Left lung (tissue), 14 donors: ENCODE measurements at places on chromosomes 13 and 19.

DNA sequence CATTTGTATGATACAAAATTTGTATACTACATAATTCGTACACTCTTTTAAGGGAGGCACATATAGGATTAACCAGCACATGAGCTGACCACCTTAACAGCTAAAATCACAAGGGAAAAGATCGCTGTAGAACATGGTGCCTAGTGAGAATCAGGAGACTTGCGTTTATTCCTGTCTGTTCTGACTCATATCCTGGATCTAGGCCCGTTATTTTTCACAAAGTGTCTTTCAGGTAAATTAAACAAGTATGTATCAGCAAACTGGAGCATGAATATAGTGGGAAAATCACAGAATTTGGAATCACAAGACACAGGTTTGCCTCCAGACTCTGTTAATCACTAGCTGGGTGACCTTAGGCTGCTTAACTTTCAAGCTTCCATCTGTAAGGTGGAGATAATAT is 47.5 kb upstream of the ESD start:
- no peak for DNase-seq
- H3K4me1 ChIP-seq, result no peaks in the 10 kb centered on the region
- no peak overlapping the region for H3K4me3 ChIP-seq
- H3K27ac ChIP-seq, result no peak overlapping the region
- H3K27me3 ChIP-seq, result no peaks in the 10 kb centered on the region
- H3K36me3 ChIP-seq, result no peaks in the 10 kb centered on the region

DNA sequence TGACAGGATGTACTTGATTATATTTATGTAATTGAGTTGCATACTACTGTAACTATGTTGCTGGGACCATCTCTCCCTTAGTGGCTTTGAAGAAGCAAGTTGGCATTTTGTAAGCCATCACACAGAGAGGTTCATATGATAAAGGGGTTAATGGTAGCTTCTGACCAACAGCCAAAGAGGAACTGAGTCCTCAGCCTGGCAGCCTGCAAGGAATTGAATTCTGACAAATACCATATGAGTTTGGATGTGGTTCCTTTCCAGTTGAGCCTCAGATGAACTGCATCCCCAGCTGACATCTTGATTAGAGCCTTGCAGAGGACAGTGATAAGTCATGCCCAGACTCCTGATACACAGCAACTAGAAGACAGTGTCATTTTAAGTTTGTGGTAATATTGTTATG is 8.6 kb upstream of the MYCBP2 start:
- no peak overlapping the region for H3K4me3 ChIP-seq
- no peak overlapping the region for H3K27ac ChIP-seq

DNA sequence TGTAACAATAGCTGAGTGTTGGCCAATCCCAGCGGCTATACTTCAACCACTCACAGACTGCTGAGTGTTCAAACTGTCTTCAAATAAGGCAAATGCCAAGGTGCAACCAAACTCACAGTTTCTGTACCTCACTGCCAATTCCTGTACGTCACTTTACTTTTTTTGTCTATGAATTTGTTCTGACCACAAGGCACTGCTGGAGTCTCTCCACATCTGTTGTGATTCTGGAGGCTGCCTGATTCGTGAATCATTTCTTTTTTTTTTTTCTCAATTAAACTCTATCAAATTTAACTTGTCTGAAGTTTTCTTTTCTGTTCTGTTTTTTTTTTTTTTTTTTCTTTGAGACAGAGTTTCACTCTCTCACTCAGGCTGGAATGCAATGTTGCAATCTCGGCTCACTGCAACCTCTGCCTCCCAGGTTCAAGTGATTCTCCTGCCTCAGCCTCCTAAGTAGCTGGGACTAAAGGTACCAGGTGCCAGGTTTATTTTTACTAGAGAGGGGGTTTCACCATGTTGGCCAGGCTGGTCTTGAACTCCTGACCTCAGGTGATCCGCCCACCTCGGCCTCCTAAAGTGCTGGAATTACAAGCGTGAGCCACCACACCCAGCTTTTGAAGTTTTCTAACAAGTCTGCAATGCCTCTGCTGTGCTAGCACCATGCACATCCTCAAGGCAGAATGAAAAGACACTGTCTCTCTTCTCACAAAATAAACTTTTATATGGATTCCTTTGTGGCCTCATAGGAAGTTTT is 401.7 kb downstream of the IRS2 start:
- no peak for DNase-seq
- no peak overlapping the region for H3K4me3 ChIP-seq
- no peaks in the 10 kb centered on the region for H3K4me1 ChIP-seq
- H3K36me3 ChIP-seq, result no peaks in the 10 kb centered on the region
- no peak overlapping the region for H3K27ac ChIP-seq

GRCh38 chr19:19461306-19461670 is 54.1 kb downstream of the TSSK6 start:
- peaks cover 89% of the 10 kb centered on the region for H3K4me1 ChIP-seq
- peak overlapping the region; percentile 75 for H3K27ac ChIP-seq
- no peak overlapping the region for H3K4me3 ChIP-seq
- H3K27me3 ChIP-seq, result no peaks in the 10 kb centered on the region
- DNase-seq, result no peak

DNA sequence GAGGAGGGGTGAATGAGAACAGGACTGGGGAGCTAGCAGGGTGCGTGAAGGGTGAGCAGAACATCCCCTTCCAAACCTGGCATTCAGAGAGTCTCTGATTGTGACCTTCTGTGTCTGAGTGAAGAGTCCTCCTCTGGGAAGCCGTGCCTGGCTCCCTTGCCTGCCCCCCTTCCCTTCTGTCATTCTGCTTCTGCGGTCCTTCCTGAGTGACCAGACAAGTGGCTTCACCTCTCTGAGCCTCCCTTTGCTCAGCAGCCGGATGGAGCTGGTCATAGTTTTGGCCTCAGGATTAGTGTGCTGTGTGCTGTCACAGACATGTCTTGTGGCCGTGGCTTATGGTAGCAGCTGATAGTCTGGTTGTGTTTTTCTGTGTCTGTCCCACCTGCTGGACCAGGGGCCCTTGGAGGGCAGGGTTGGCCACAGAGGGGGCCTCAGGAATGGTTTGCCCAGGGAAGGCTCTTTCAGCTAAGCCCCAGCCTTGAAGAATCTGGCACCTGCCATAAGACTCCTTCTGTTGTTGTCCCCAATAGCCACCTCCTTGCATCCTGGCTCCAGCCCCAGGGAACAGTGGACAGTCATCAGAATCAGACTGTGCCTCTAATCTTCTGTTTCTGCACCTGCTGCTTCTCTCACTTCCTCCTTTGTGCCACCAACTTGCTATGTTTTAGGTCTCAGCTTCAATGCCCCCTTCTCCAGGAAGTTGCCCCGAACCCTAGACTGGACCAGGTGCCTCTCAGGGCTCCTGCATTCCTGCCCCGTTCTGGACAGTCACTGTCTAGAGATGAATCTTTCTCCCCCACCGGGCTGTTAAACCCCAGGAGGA is 5.9 kb downstream of the CLPTM1 start:
- H3K4me3 ChIP-seq, result no peak overlapping the region
- no peaks in the 10 kb centered on the region for H3K27me3 ChIP-seq
- no peak for DNase-seq
- H3K4me1 ChIP-seq, result peaks cover 23% of the 10 kb centered on the region

- peaks cover 23% of the 10 kb centered on the region for H3K4me1 ChIP-seq
- H3K27me3 ChIP-seq, result peaks cover 100% of the 10 kb centered on the region
- H3K4me3 ChIP-seq, result no peak overlapping the region
- no peaks in the 10 kb centered on the region for H3K36me3 ChIP-seq
- peak; percentile 49 for DNase-seq
- H3K27ac ChIP-seq, result no peak overlapping the region
These were observed 2.2 kb downstream of the APC2 start for GRCh38 chr19:1451916-1452801.

GRCh38 chr13:101019126-101019525 is 344.5 kb upstream of the TMTC4 start:
- no peaks in the 10 kb centered on the region for H3K4me1 ChIP-seq
- no peak overlapping the region for H3K4me3 ChIP-seq
- no peak overlapping the region for H3K27ac ChIP-seq
- H3K27me3 ChIP-seq, result no peaks in the 10 kb centered on the region
- H3K36me3 ChIP-seq, result no peaks in the 10 kb centered on the region

GRCh38 chr13:42981853-42982252 is 10.2 kb downstream of the EPSTI1 start:
- H3K27me3 ChIP-seq, result no peaks in the 10 kb centered on the region
- H3K27ac ChIP-seq, result no peak overlapping the region
- no peak overlapping the region for H3K4me3 ChIP-seq
- H3K36me3 ChIP-seq, result no peaks in the 10 kb centered on the region
- H3K4me1 ChIP-seq, result no peaks in the 10 kb centered on the region

DNA sequence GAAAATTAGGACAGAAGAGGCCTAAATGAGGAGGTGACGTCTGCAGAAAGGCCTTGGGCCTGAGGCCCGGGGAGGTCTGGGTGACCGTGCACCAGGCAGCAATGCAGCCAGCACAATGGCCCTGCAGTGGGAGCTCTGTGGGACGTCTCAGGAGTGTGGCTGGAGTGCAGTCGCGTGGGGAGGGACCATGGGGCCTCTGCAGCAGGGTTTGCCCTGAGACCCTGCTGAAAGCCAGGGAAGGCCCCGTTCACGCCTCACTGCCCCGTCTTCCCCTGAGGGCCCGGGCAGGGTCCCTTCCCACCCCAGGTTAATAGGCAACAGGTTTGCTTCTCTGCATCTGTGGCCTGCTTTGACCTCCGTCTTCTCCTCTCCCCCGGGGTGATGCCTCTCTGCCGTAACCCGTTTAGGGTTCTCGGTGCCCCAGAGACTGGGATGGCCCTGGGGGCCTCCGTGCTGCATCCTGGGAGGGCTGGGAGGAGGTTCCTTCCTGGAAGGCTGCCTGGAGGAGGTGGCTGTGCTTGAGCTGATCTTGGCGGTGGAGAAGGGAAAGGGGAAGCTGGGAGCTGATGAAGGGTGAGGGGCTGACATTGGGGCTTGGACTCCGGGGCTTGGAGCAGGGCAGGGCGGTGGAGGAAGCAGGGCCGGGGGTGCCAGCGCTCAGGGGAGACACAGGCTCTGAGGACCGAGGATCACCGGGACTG is 9.7 kb downstream of the PALM start:
- H3K4me3 ChIP-seq, result no peak overlapping the region
- H3K27ac ChIP-seq, result no peak overlapping the region
- H3K27me3 ChIP-seq, result peaks cover 16% of the 10 kb centered on the region
- H3K4me1 ChIP-seq, result peaks cover 8% of the 10 kb centered on the region
- no peak for DNase-seq

GRCh38 chr19:16224293-16225045 is 26.8 kb downstream of the AP1M1 start:
- H3K4me3 ChIP-seq, result no peak overlapping the region
- no peaks in the 10 kb centered on the region for H3K4me1 ChIP-seq
- H3K27ac ChIP-seq, result no peak overlapping the region
- H3K27me3 ChIP-seq, result no peaks in the 10 kb centered on the region
- peaks cover 100% of the 10 kb centered on the region for H3K36me3 ChIP-seq

DNA sequence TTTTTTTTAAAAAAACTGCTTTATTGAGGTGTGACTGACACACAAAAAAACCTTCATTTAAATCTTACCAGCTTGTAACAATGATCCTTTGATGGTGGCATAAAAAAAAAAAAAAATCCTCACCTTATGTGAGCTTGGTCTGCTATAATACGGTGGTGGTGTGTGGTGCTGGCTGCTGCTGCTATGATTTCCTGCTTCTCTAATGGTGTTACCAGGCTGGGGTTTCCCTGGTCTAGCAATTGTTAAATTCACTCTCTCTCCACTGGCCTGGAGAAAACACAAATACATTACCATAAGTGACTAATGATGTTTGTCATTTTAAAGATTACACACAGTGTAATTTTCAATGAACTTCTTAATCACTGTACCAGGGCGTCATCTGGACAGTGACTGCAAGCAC is 60.6 kb downstream of the LNX2 start:
- no peak for DNase-seq
- no peaks in the 10 kb centered on the region for H3K27me3 ChIP-seq
- H3K4me3 ChIP-seq, result no peak overlapping the region
- H3K27ac ChIP-seq, result no peak overlapping the region
- H3K4me1 ChIP-seq, result no peaks in the 10 kb centered on the region
- no peaks in the 10 kb centered on the region for H3K36me3 ChIP-seq

GRCh38 chr13:61410669-61411297 is 4.9 kb downstream of the PCDH20 start:
- no peak overlapping the region for H3K4me3 ChIP-seq
- H3K27me3 ChIP-seq, result peaks cover 39% of the 10 kb centered on the region
- no peaks in the 10 kb centered on the region for H3K4me1 ChIP-seq
- H3K27ac ChIP-seq, result no peak overlapping the region
- DNase-seq, result no peak
